ENCODE measurements at places on chromosomes 7 and 10.

- DNase-seq = no peak
These were observed 37.0 kb upstream of the LRRC17 start for GRCh38 chr7:102875700-102876295.

- no peak for DNase-seq
These were observed 94.0 kb upstream of the CDCA7L start for GRCh38 chr7:22039670-22040069.

DNA sequence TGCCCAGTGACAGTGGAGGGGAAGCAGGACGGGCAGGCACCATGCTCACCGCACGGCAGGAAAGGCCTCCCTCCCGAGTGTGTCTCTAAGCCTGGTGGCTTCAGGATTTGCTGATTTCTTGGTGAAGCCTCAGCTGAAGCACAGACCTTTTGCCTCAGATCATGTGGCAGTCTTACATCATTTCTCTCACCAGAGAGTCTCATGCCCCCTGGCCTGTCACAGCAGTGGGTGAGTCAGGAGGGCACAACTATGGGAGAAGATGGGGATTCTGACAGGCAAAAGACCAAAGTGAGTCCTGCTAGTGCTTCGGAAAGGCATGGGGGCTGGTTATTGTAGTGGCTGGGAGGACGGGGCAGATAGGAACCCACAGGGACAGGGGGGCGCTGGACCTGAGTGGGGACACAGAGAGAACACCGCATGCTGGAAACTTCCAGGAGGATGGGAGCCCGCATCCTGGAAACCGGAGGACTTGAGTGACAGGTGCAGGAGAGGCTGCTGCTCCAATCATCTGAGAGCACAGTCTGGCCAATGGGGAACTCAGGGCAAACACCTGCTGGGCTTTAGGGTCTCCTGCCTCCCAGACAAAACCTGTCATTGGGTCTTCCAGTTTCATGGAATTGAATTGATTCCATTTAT is 166.8 kb downstream of the ADARB2 start:
- DNase-seq = no peak

GRCh38 chr7:148276314-148277041 is 314.1 kb upstream of the C7orf33 start:
- DNase-seq = no peak

- no peak for DNase-seq
These were observed 444.1 kb downstream of the NRG3 start for GRCh38 chr10:82319074-82319473.

DNA sequence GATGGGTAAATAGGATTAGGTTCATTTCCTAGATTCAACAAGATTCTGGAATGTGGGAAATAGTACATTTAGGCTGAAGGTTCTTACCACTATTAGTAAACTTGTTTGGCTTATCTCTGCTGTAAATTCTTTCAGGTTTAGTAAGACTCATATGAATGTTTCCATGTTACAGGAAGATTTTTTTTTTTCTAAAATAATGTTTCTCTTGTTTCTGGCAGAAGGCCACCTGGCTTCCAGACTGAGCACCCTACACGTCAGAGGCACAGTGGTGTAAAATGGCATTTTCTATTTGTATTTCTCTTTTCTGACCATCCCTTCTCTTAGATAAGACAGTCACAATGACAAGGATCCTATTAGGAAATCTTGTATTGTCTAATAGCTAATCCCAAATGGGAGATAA is 22.7 kb upstream of the AASS start:
- no peak for DNase-seq

- peak; percentile 38 for DNase-seq
These were observed 54.1 kb upstream of the PPIF start for GRCh38 chr10:79292891-79293746.

DNA sequence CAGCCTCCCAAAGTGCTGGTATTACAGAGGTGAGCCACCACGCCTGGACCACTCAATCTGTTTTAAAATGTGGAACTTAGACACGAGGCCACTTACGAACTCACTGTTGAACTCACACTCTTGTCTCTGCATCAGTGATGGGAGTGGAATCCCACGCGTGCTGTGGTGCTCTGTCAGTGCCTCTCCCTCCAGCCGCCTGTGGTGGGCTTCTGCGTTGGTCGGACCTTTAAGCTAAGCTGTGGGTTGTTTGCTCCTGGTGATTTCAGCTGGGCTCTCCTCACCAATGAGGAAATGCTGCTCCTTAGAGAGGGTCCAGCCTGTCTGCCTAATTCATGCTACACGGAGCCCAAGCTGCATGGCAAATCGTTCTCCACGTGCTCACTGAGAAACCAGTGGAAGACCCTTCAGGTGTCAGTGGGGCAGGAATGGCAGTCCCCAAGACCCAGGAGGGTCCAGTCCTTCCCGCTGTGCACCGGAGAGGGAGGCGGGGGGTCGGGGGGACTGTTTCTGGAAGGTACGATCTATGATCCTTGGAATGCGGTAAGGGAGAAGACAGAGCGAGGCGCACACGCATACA is 17.9 kb upstream of the PRKAR1B start:
- DNase-seq = no peak

DNA sequence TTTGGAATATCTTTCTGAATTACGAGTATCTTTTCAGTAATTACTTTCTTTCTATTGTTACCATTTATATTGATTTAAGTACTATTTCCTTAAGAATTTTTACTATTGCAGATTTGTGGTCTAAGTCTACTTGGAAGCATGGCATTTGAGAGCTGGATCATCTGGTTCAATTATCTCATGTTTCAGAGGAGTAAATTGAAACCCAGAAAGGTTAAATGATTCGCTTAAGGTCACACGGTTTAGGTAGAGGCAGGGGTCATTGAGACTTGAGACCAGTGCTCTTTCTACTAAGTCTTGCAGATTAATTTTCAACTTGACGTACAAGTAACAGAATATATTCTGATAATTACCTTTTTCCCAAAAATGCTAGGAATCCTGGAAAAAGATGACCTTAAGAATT is 109.2 kb upstream of the GLCCI1 start:
- no peak for DNase-seq

GRCh38 chr7:82110146-82110840 is 333.3 kb downstream of the CACNA2D1 start:
- no peak for DNase-seq

DNA sequence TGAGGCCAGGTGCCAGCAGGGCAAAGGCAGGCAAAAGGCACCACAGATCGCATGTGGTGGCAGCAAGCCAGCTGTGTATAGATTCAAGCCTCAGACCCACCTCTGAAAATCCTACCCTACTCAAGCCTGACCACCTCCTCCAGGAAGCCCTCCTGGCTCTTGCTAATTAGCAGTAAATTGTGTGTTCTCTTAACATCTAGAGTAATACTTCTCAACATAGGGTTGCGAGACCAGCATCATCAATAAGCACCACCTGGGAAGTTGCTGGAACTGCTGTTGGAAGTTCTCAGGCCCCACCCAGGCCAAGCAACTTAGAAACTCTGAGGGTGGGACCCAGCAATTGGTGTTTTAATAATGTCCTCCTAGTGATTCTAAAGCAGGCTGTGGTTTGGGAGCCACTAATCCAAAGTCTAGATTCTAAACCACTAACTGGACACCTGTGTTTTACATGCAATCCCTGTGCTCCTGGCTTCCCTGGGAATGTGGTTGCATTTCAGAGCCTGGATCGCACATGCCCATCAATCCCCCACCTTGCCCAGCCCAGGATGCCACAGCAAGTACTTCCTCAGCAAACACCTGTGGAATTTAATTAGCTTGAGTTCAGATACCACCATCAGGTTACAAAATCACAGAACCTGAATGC is 46.2 kb downstream of the KCNMA1 start:
- DNase-seq = no peak

- no peak for DNase-seq
These were observed 523 bp downstream of the PURB start for GRCh38 chr7:44884621-44885393.

- no peak for DNase-seq
These were observed 54.3 kb downstream of the BMS1 start for GRCh38 chr10:42836771-42837468.

DNA sequence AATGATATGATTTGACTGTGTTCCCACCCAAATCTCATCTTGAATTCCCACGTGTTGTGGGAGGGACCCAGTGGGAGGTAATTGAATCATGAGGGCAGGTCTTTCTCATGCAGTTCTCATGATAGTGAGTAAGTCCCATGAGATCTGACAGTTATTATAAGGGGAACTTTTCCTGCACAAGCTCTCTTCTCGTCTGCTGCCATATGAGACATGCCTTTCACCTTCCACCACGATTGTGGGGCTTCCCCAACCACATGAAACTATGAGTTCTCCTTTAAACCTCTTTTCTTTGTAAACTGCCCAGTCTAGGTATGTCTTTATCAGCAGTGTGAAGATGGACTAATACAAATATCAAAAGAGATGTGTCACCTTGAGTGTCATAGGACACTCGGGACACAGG is 502.7 kb upstream of the PODXL start:
- no peak for DNase-seq

GRCh38 chr10:52390388-52390787 is 76.3 kb downstream of the DKK1 start:
- DNase-seq = no peak

GRCh38 chr10:97426776-97427570 is 982 bp downstream of the PGAM1 start:
- no peak for DNase-seq

GRCh38 chr10:3331187-3331586 is 158.6 kb upstream of the PITRM1 start:
- DNase-seq = no peak

DNA sequence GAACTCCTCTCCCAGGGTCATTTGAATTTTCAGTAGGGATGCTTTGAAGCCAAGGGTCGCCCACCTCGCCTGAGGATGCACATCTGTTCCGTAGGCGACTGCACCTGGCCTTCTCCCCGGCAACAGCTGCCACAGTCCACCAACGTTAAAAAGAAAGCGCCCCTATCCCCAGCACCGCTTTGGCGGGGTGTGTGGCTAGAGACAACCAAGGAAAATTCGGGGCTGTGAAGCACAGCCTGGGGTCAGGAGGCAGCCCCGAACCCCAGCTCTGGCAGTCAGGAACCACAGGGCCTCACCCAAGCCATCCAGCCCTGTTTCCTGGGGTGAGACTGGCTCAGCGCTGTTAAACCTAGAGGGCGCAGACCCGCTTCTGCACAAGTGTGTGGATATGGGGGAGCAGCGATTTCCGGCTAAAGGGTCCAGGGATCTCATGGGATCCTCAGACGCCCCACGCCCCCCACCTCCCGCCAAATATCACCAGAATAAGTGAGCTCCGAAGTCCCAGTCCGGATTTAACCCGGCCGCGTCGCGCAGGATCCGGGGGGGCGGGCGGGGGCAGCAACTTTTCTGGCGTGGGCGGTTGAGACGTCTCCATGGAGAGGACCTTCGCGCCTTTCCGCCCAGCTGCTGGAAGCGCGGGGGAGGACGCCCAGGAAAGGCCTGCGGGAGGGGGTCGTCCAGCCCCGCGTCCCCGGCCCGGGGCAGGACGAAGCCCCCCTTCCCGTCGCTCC is 822 bp downstream of the ZC3HAV1L start:
- DNase-seq = peak; percentile 33

- DNase-seq = no peak
These were observed 61.4 kb downstream of the CREB5 start for GRCh38 chr7:28473571-28474281.

DNA sequence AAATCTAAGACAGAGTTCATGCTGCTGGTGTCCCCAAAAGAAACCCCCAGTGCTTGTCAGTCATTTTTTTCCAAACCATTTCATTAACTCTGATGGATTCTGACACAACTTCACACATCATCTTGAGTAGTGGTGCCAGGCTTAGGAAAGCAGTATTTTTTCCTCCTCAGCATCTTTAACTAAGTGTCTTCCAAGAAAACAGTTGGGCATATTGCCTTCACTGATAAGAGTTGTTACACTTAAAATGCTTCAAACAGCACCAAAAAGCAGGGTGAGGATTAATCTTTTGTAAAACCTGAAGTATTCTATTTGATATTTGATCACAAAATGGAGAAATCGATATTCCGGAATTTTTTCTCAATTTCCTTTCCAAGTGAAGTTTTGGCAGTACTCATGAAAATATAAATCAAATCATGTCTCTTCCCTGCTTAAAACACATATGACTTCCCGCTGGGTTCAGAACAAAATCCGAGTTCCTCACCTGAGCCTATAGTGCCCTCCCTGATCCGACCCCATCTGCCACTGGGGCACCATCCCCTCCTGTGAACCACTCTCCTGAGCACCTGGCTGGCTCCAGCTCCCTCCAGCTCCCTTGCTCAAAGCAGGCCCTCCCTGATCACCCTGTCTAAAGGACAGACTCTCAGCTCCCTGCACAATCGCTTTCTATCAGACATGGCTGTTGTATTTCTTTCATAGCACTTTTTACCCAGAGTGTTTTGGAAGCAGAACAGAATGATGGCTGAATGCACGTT is 61.6 kb downstream of the CYTH3 start:
- DNase-seq = no peak
